ENCODE measurements at places on chromosomes 5 and 9.

GRCh38 chr5:78592735-78593386 is 55.7 kb downstream of the LHFPL2 start:
- DNase-seq: no peak

- DNase-seq: no peak
These were observed 440.4 kb upstream of the GRIN3A start for GRCh38 chr9:102178811-102179210.

DNA sequence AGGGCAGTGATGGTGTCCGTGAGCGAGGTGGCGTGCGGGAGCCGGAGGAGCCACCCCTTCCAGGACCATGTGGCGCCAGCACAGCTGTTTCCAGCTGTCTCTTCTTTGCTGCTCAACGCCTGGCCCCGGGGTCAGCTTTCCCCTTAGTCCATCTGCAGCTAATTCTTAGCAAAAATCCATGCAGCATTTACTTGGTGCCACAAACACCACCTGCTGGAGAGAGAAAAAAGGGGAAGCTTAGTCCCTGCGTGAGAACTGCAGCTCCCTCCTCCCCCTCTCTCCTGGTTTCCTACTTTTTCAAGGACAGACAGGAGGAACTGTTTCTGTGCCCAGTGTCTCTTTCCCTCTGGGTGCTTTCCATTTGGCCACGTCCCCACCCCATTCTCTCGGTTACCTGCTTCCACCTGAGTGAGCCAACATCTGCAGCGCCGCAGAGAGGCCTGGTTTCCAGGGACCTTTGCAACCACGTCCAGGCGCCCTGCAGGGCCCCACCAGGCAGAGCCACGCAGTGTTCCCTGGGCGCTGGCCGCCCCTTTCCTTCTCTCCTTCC is 3.4 kb downstream of the SLC6A19 start:
- peak; percentile 31 for DNase-seq

DNA sequence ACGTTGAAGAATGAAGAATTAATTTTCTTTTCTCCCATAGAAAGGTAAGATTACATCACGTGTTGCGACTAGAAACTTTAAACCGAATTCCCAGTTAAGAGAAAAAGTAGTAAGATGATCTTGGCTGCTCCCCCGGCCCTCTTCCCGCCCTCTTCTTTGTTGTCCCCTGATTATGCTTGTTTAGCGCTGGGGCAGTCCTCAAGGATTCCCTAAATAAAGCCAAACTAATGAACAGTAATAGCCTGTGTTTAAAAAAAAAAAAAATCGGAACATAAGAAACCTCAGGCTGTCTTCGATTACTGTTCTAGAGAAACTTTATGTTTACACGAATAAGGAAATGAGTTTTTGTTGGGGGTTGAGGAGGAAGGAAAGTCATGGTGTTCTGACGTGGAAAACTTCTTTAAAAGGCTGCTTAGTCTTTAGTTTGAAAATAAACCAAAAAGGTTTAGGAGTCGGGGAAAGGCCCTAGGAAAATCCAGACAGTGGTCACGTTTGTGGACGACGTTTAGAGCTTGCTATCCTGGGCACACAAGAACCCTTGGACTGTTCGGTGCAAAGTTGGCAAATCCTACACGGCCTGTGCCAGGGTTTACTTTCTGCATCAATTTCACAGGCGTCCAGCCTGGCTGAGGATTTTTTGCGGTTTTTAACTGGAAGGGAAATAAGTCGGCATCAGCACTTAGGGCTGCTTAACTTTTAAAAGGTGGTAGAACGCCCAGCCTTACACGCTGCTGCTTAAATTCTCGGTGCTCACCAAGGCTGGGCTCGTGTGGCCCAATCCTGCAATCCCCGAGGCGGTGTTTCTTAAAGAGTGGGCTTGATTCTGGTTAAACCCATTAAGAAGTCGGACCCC is 1.1 kb upstream of the MAT2B start:
- no peak for DNase-seq

DNA sequence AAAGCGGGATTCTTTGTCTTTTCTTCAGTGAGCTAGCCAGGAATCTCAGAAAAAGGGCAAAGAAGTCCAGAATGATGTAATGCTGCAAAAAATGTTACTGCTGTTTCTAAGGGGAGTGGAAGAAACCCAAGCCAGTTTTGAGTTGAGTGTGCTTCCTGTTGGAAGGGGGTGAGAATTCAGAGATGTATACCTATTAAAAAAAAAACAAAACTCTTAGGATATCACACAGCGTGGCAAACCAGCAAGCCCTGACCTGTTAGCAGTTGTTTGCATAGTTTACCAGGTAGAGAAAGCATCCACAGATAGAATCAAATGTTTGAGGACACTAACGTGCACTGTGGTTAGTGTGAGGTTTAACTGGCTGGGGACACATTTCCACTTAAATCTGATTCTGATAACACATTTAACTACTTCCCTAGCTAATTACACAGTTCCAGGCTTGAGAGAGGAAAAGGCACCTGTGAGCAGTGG is 11.4 kb downstream of the BASP1 start:
- peak; percentile 91 for DNase-seq

DNA sequence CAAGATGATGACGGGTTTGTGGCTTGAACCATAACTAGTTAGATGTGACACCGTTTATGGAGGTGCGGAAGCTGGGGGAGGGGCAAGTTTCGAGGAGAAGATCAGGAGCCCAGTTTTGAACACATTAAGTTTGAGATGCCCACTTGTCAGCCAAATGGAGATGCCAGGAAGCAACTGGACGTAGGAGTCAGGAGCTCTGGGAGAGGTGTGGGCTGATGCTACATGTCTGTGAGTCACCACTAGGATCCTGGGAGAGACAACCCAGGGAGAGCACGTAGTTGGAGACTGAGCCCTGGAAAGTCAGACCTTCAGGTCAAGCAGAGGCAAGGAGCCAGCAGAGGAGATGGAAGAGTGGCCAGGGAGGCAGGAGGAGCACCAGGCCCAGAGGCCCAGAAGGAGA is 48.8 kb upstream of the SLC25A51 start:
- DNase-seq: no peak

- DNase-seq: no peak
These were observed 787.1 kb upstream of the CTNND2 start for GRCh38 chr5:12691330-12691729.

Data from DMS153 (cell line).